Cerebellar cortex (tissue), 1 donor: ENCODE measurements at places on chromosomes 16 and 17.

- no peak for DNase-seq
Measured at GRCh38 chr16:17104654-17105053, 366.1 kb downstream of the XYLT1 start.

GRCh38 chr17:49952209-49952911 is 16.6 kb upstream of the DLX4 start:
- peak; percentile 82 for DNase-seq

GRCh38 chr17:66805567-66805966 is 29.4 kb upstream of the CACNG5 start:
- DNase-seq = no peak

DNA sequence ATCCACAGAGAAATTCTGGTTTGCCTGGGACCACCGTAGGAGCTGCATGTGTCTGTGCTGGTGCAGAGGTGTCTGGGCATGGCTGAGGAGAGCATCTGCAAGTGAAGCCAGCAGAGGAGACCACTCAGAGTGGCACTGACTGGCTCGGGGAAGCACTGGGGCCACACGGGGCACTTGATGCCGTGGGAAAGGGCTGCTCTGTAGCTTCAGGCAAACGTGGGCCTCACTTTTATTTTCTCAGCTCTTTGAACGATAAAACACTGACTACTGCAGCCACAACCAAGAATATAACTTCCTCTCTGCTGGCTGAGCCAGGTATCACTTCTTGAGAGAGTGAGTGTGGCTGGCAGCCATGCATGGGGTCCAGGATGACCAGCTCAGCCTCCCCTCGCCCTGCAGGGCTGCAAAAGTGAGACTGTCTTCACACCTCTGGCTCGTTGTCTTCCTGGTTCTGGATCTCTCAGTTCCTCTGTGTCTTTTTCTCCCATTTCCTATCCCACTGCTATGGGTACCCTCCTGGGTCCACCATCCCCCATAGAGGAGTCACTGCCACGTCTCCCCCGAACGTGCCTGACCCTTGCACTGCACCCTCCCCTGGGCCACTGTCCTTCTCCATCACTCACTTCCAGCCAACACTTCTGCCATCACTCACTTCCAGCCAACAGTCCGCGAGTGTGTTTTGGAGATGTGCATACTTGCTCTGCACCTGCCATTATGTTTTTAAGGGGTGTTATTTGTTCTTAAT is 201.4 kb upstream of the CHMP6 start:
- DNase-seq = no peak

GRCh38 chr17:73952480-73953205 is 250.8 kb upstream of the RPL38 start:
- no peak for DNase-seq

DNA sequence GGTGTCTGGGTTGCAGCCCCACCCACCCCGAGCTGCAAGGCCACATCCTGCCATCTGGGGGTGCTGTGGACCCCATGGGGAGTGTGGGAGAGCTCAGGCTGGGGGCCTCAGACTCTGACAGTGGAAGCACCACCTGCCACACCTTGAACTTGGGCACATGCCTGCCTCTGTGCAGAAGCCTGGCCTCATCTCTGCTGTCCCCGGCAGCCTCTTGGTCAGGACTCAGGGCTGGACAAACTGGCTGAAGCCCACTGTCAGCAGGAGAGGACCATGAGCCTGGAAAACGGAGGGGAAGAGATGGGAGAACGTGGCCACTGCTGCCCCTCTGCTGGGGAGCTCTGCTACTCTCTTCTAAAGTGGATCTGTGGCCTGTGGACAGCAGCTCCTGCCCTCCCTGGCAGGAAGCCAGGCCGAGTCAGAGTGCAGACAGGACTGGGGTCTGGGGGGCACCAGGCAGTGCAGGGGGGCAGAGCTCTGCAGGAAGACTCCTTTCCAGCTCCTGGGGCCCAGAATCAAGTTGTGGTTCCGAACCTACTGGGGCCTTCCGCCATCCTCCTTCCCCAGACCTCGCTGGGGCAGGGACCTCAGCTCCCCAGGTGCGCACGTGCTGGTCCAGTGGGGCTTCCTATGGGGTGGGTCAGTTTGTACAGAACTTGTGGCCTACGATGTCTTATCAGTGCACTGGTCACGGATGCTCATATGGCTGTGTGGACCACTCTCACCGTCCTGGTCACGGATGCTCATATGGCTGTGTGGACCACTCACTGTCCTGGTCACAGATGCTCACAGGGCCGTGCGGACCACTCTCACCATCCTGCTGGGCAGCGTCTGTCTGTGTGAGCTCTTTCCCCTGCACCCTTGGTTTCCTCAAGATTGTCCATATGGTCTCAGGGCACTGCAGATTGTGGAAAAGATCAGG is 207.7 kb downstream of the LAT start:
- no peak for DNase-seq

GRCh38 chr17:7833795-7834541 is at the start of gene KDM6B:
Gene KDM6B, plus strand, starts transcription at chr17:7834217. Its CDS starts 11,338 bp downstream, at chr17:7845555.
- peak; percentile 96 for DNase-seq

DNA sequence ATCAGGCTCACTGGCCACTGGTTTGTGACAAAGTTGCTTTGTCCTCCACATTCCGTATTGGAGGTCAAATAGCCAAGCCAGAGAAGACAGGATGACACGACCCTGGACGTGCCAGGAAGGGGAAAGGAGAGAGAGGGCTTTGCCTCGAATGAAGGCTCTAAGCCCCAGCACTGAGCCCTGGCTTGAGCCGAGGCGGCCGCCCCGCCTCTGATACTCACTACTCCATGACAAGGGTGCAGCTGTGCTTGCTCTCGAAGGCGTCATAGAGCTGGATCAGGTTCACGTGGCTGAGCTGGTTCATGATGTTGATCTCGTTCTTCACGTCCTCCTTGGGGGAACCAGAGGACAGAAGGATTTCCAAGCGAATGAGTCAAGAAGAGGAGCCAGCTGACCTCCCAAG is 19.3 kb downstream of the MYLK3 start:
- no peak for DNase-seq

DNA sequence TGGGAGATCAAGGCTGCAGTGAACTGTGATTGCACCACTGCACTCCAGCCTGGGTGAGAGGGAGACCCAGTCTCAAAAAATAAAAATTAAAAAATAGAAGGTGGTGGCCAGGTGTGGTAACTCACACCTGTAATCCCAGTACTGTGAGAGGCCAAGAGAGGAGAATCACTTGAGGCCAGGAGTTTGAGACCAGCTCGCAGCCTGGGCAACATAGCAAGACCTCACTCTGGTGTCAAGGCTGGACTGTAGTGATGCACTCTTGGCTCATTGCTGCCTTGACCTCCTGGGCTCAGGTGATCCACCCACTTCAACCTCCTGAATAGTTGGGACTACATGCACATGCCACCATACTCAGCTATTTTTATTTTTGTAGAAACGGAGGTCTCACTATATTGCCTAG is 13.3 kb downstream of the RFFL start:
- DNase-seq = no peak

DNA sequence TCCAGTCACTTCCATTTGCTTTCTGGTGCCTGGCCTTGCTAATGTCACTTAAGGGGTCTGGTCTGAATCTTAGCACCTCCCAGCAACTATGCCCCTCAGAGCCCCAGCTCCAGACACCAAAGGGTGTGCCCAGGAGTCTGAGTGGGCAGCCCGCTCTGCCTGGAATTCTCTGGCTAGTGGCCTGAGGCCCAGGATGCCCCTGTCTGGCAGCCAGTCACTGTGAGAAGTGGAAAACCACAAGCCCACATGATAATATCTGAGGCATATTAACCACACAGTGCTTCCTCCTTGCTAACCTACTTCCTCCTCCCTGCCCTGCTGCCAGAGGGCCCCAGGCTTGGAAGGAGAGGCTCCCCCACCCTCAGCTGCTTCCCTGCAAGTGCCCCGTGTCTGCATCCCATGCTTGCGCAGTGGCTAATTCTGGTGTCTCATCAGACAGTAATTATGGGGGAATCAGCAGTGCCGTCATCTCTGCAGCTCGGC is 14.0 kb downstream of the SRCIN1 start:
- no peak for DNase-seq

- no peak for DNase-seq
Measured at GRCh38 chr17:31778523-31778922, 80.5 kb downstream of the COPRS start.

GRCh38 chr17:74520790-74521480 is 10.3 kb downstream of the CD300LB start:
- DNase-seq = no peak

GRCh38 chr16:12682432-12683165 is 121.1 kb downstream of the CPPED1 start:
- DNase-seq = no peak

GRCh38 chr16:80666378-80667250 is 125.8 kb downstream of the DYNLRB2 start:
- DNase-seq = peak; percentile 84

GRCh38 chr16:88349903-88350900 is 32.6 kb upstream of the ZNF469 start:
- no peak for DNase-seq

DNA sequence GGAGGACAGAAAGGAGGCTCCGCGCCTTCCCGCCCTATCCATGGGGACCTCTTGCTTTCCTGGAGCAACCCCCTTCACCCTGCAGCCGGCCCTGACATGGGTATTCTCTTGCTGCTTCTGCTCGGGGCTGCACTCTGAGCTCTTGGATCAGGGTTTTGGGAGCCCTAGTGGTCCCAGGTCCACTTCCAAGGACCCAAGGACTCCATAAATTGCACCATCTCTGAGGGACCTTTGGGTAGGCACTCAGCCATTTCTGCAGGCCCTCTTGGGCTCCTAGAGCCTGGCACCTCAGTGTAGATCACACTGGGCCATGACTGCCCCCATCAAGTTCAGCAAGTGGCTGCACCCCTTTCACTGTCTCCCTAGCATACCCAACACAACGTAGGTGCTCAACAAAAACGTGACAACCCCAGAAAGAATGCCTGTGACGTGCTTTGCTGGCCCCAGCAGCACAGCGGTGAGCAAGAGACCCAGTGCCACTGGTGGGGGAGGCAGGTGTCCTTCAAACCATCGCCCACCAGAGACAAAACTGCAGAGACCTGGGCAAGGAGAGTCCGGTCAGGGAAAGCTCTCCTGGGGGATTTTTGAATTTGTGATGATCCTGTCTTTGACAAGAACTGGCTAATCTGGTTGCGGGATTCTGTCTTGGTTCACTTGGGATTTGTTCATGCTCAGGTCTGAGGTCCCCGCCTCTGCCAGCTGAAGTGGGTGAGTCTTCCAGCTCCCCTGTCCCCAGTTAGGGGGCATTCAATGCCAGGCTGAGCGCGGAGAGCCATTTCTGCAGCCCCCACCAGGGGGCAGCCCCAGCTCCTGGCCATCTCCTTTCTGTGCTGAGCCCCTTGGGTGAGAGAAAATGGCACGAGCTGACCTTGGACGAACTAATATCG is 2.5 kb upstream of the RAB11FIP4 start:
- peak; percentile 52 for DNase-seq

DNA sequence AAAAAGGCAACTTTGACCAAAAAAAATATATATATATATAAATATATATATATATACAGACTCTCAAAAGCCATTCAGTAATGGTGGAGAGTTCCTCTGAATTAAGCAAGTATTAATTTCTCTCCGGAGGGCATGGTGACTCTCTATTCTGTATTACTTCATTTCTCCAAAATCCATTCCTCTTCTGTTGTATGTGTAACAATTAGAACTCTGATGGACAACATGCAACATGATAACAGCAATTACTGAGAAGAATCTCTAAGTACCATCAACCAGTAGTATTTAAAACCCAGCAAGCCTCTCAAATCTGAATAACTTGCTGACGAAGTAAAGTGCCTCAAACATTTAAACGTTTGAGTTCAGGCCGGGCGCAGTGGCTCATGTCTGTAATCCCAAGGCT is 2.3 kb downstream of the GRB2 start:
- DNase-seq = no peak

GRCh38 chr17:63740464-63741142 is 996 bp downstream of the STRADA start:
- DNase-seq = peak; percentile 28

DNA sequence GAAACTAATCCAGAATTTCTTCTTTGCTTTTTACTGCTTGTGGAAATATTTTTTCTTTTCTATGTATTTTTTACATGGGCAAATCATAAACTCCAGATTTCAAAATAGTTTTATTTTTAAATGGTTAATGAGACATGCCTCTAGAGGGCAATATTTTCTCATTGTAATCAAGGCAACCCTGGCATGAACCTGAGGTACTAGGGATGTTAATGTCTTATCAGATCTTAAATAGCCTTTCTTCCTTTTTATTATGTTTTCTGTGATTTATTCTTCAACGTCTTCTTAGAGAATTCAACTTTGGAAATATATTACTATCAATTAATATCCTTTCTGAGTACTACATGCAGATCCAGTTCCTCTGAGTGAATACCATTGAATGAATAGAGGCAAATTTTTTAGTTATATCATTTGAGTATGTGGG is 324.7 kb downstream of the BCAS3 start:
- peak; percentile 37 for DNase-seq
